ENCODE measurements at places on chromosomes 12 and 14. TPM values are rescaled to one million over a fixed set of nuclear protein-coding genes. Genes with fewer than 3 reads are reported as not detected.
A peak's percentile ranks its signal among the peaks of the same experiment; 100 is the strongest.

SMOC1 gene
- total RNA-seq, result 0.06 TPM

DNA sequence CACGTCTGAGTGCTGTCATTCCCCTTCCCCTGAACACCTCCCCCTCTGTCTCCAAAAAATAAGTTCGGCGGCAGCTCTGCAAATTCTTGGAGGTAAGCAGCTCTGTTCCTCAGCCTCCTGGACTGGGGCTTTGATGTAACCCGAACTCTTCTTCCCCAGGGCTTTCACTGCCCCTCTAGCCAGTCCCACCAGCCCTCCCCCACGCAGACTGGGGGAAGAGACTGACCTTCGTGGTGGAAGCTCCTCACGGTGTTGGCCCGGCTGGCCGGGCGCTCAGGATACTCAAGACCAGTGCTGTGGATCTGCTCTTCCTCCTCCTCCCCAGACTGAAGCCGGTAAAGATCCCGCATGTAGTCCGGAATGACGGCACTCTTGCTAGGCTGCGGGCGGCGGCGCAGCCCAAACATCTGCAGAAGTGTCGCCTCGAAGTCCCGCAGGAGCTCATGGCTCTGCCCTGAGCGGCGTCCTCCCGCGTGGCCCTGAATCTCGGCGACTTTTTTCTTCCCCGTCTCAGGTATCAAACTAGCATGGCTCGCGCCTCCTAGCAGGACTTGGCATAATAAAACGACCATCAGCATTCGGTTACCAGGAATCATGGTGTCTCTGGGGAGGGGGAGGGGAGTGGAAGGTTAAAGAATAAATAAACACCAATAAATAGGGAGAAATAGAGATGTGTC is 4.9 kb downstream of the BMP4 start:
- DNase-seq, result no peak

DNA sequence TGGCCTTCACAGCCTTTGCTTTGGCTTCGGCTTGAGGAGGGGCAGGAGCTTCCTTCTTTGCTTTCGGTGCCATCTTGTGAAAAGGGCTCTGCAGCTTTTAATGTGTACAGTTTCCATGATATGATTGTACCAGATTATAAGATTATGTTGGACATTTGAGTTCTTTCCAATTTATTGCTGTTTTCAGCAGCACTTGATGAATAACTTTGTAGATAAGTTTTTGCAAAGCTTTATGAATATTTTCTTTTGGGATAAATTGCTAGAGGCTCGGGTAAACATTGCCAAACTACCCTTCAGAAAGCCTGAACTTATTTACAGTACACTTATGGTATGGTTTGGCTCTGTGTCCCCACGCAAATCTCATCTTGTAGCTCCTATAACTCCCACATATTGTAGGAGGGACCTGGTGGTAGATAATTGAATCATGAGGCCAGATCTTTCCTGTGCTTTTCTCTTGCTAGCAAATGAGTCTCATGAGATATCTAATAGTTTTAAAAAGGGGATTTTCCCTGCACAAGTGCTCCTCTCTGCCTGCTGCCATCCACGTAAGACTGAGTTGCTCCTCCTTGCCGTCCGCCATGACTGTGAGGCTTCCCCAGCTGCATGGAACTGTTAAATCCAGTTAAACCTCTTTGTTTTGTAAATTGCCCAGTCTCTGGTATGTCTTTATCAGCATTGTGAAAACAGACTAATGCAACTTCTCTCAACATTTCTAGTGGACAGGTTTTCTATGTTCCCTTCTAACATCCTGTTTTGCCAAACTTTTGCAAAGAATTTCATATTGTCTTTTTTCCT is 70.4 kb downstream of the RCOR1 start:
- no peak for DNase-seq

DNA sequence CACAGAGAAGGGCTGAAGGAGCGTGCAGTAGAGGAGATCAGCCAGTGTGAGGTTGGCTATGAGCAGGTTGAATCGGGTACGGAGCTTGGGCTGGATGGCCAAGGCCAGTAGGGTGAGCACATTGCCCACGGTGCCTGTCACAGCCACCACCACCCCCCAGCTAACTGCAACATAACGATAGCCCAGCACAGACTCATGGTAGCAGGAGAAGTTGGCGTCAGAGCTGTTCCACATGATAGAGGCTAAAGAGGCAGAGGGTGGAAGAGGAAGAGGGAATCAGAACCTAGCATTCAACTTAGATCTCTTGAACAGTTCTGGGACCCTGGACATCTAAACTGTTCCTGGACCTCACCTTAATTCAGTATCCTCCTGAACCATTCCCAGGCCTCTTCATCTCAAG is 668 bp downstream of the GPR84 start:
- DNase-seq, result no peak

DNA sequence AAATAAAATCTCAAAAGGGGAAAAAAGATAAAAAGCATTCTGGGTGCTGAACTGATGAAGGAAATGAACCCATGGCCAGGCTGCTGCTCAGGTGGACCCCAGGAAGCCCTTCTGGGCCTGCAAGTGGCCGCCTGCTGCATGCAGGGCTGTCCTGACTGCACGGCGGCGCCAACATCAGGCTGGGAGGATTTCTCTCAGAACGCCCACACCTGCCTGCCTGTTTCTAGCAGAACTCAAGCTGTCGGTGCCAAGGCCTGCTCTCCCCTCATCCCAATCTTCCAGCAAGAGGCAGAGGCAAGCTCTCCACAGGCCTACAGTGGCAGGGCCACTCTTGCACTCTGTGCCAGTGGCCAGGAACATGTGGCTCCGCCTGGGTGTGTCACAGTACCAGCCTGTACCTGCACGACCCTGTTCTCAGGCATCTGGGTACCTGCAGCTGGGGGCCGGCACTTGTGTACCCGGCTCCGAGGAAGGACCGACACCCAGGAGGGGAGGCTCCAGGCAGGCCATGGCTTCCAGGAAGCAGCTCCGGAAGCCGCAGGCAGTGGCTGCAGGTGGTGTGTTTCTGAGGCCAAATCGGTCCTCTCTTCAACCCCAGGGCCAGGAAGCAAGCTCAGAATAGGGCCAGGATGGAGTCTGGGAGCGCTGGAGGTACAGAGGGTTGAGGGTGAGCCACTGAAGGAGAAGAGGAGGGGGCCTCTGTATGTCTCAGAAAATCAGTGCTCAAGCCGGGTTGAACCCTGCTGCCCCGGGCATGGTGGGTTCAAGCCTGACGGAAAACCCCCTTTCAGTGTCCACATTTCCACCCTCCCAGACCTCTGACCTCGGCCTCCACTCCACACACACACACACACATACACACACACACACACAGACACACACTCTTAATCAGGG is 2.5 kb upstream of the INF2 start:
- no peak for DNase-seq

- DNase-seq, result peak; percentile 5
Measured at GRCh38 chr14:20794644-20795369, 7.8 kb downstream of the RNASE1 start.

- peak; percentile 19 for DNase-seq
Measured at GRCh38 chr12:119989361-119989730, 310 bp downstream of the BICDL1 start.

DNA sequence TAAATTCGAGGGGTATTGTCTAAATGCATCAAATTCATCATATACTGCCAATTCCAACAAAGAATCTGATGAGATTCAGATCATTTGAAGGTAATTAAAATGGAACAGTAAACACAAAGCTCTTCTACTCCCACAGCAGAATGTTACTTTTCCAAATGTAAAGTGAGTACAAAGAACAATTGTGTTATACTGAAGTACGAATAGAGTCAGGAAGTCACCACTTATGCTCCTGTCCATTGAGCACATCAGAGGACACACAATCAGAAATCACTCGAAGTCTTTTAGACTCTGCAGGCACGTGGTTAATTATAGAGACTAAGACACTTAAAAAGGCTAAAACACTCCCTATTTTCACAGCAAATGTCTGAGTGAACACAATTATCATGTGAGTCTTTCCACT is 388.5 kb upstream of the MIS18BP1 start:
- no peak for DNase-seq

GRCh38 chr12:119145367-119145766 is 33.4 kb upstream of the HSPB8 start:
- no peak for DNase-seq

- DNase-seq, result no peak
Measured at GRCh38 chr12:38538319-38538718, 221.7 kb downstream of the ALG10B start.

DNA sequence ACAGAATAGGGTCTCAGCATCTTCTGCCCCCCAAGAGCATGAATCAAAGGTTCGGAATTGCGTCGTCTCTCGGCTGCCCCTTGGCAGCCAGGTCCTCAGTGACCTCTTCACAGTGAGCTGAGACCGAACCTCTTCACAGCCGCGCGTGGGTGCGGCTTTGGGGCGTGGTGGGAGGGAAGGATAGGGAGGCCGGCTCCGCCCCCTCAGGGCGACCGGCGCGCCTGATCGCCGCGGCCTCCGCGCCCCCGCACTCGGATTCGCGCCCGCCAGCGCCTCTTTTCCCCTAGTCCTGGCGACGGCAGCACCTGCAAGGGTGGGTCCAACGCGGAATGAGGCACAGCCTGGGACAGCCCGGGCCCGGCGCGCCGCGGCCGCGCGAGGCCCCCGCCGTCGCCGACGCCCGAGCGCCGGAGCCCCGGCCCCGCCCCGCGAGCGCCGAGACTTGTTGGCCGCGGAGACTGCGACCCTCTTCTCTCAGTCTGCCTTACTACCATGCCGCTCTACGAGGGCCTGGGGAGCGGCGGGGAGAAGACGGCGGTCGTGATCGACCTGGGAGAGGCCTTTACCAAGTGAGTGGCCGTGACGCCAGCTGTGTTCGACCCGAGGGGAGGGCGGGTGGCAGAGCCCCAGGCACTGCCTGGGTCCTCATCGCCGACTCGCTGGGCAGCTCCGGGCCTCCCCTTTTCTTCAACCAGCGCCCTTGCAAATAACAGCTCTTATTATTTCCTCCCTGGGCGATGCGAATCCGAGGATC is at the start of gene ACTR10:
Gene ACTR10, plus strand, starts transcription at position 424 of the 754 bp plus-strand sequence. Its CDS starts 69 bp downstream, at position 493.
- peak; percentile 78 for DNase-seq

DNA sequence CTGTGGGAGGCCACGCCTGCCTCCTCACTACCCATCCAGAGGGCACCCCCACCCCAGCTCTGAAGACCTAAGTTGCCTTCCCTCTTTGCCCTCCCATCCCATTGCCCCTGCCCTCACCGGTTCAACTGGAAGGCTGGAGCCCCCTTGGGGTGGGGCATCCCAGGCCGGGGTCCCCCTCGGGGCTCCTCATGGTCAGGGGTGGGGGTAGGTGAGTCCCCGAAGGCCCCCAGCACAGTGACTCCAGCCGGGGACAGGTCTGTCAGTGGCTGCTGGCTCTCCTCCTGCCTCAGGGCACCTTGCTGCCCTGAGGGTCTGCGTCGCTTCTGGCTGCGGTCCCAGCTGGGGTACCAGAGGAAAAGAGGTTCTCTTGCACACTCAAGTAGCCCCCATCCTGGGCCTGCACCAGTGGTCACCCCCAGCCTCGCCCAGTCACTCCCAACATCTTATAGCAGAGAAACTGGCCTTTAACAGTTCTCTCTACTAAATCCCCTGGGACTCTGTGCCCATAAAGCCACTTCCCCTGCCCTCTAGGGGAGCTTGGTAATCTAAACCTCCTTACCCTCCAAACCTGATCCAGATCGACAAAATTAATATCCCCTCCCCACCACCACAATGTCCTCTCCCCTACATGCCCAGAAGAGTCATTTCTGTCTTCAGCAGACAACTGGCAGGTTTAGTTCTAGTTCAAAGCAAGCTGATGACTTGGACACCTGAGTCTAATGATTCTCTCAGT is 5.1 kb downstream of the PIANP start:
- no peak for DNase-seq

DNA sequence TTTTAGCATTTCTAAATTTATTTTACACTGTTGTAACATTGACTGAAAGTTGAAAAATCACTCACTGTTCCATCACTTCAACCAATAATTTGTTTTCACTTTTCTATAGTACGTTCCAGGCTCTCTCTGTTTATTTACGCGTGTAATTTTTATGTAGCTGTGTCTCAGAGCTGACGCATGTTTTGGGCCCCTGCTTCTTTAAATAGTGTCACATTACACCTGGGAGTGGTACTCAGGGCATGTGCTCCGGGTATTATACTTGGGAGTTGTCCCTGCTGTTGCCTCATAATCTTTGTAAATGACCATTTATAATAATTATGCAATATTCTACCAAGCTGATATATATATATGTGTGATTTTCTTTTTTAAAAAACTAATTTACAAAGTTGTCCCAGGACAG is 132.8 kb upstream of the CPM start:
- no peak for DNase-seq

GRCh38 chr12:79964100-79964627 is 29.3 kb upstream of the PPP1R12A start:
- no peak for DNase-seq

DNA sequence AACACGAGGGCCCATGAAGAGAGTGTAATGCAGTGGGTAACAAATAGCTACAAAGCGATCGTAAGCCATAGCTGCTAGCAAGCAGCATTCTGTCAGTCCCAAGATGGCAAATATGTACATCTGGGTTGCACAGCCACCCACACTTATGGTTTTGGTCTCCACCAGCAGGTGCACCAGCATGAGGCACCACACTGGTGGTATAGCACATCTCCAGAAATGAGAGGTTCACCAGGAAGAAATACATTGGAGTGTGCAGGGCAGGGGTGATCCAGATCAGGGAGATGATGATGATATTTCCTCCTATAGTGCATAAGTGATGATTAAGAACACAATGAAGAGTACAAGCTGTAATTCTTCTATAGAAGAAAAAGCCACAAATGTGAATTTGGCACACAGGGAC is 26.4 kb upstream of the OR10A7 start:
- no peak for DNase-seq

DNA sequence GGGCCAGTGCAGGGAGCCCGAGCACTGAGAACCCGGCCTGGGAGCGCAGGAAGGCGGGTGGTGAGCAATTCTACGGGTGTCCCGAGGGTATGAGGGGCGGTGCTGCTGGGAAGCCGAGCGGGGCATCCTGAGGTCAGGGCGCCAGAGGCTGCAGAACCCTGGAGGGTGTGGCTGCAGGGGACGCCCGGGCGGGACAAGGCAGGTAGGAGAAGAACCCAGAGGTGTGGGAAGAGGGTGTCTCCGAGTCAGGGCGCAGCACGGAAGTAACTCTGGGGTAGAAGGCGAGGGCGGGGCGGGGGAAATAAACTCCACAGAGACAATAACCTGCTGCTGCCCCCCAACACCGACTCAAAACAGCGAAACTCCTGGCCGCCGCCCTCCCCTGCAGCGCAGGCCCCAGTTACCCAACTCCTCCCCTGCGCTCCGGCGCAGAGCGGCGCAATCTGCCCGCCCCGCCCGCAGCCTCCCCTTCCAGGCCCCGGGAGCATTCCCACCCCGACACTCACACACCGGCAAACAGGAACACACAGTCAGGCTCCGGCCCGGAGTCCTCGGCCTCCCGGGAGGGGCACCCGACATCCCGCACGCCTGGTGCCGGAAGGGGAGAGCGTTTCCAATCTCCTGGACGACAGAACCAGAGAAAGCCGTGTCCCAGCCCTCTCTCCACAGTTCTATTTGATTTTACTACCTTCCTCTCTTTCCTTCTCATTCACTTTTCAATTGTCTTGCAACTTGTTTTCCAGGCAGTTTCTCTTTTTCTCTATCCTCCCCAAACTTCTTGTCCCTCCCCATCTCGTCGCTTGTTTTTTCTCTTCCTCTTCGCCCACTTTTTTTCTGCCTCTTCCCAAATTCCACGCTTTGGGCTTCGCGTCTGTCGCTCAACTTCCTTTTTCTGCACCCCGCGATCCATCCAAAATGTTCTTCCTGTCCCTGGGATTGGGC is 2.4 kb downstream of the HRK start:
- DNase-seq, result no peak
